ENCODE measurements at places on chromosomes 16 and 17.
A peak's percentile ranks its signal among the peaks of the same experiment; 100 is the strongest.

DNA sequence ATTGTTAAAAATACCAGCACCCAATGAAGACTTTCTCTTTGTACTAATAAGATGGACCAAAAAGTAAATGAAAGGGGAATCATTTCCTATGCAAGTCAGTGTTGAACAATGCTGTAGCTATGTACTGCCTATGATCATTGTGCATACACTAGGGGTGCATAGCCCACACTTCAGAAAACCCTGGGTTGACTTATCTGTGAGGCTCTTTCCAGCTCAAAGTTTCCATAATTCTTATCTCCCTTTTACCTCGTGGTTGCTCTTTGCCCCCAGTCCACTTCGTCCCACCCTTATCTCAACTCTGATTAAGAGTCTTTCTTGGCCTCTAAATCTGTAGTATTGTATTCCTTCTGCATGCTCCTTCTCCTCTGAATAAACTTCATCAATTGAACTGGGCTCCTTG is 336.8 kb downstream of the SHISA9 start:
- DNase-seq, result no peak

GRCh38 chr16:15435216-15435864 is 952 bp downstream of the BMERB1 start:
- no peak for DNase-seq

DNA sequence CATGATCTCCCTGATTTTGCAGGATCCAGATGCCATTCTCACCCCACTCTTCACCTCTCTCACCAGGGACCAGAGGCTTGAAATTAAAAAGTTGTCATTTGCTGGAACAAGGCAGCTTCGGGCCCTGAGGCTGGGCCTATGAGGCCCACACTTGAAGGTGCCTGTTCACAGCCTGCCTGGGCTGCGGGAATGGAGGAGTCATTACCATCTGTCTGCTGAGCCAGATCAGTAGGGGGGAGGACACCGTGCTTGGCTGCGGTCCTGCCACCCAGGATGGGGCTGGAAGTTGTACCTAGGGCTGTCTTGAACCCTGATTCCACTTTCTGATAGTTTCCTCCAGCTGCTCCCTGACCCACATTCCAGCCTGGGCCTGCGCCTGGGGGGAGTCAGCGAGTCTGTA is 208.3 kb upstream of the N4BP1 start:
- DNase-seq, result no peak

DNA sequence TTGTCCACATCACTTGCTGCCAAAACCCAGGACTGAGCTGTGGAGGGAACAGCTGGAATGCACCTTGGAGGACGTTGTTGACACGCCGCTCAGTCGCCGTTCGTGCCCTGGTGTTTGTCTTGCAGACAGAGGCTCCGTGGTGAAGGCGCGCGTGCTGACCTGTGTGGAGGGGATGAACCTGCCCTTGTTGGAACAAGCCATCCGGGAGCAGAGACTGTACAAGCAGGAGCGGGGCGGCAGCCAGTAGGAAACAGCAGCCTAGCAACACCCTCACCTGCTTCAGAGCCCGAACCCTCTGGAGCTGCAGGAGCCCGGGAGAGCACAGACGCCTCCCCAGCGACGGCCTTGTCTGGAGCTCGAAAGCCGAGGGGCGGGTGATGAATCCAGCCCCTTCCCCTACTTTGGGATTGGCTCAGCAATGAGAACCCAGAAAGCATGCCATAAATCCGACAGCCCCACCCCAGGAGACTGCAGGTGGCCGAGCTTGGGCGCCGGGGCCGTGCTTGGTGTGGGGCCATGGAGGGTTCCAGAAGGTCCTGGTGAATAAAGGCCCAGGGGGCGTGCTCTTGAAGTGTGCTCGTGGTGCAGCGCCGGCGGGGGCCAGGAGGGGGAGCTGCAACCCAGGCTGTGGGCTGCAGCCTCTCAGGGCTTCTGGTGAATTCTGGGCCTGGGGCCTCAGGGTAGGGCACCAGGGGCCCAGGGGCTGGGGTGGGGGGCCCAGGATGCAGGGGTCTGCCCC is 470 bp upstream of the CDK3 start:
- DNase-seq, result no peak

DNA sequence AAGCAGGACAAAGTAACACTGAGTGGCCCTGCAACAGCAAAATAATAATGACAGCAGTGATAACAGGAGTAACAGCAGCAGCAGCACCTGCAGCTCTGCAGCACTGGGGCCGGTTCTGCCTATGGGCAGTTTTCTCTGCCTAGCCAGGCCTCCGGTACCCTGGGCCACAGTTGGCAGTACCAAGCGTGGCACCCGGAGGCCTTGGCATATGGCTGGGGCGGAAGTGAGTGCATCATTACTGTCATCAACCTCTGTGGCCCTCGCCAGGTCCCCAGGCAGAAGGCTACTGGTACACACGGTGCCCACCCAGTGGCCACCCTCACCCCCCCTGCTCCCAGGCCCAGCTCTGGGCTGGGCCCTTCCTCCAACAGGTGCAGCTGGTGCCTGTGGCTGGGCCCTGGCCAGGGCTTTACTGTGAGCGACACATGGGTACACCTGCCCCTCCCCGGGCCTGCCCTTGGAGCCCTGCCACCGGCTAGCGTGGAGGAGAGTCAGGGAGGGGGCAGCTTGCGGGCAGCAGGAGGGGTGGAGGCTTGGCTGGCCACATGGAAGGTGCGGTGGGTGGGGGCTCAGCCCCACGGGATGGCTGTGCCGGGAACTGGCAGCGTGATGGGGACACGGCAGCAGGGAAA is 3.0 kb downstream of the KCNJ12 start:
- no peak for DNase-seq

GRCh38 chr16:16017812-16018211 is 68.4 kb downstream of the ABCC1 start:
- DNase-seq, result no peak

DNA sequence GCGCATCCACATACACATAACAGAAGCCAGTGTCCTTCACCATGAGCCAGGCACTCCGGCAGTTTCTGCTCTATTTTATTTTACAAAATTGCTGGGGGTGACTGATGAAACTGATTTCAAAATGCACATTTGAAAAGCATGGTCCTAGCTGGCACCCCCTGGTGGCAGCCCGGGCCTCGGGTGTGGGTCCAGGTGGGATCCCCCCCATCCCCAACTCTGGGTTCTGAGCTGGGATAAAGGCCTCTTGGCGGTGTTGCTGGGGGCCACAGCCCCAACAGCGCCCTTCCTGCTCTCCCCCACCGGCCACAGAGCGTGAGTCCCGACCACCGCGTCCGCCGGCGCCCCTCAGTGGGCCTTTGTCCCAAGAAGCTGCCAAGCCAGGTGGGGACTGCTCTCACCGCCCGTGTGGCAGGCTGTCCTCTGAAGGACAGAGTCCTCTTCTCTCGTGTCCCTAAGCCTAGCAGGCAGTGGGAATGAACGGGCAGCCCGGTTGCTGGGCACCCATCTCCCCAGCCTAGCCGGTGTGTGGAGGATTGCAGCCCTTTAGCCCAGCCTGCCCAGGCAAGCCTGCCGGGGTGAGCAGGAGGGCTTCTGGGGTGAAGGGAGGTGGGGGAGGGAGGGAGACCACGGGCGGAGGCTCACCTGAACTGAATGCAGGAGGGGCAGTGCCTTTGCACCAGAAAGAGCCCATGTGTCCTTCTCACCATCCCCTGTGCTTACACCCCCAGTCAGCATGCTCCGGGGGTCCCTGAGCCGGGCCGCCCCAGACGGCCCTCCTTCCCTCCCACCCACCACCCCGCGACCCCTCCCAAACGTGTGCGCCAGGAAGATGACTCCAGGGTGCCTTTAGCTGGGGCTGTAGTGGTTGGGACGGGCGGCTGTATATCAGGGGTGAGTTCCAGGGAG is 898 bp downstream of the SNAI3 start:
- DNase-seq, result peak; percentile 80

- DNase-seq, result no peak
Measured at GRCh38 chr16:78240459-78241222, 141.2 kb downstream of the WWOX start.

GRCh38 chr16:57592591-57593003 is 35.8 kb upstream of the ADGRG1 start:
- peak; percentile 78 for DNase-seq

- no peak for DNase-seq
Measured at GRCh38 chr17:63534816-63535455, 11.8 kb downstream of the KCNH6 start.

- DNase-seq, result no peak
Measured at GRCh38 chr16:71573387-71574094, 3.4 kb downstream of the TAT start.

DNA sequence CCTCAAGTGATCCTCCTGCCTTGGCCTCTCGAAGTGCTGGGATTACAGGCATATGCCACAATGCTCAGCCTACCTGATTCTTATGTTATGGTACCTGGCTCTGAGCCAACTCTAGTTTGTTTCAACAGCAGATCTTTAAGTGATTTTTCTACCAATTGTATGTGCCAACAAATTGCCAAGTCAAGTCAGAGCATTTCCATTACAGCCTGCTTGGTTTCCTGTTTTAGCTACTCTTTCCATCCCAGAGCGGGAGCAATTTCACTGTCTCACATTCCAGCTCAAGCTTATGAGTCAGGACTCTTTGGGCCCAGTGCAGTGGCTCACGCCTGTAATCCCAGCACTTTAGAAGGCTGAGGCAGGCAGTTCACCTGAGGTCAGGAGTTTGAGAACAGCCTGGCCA is 30.8 kb upstream of the RBBP6 start:
- no peak for DNase-seq

DNA sequence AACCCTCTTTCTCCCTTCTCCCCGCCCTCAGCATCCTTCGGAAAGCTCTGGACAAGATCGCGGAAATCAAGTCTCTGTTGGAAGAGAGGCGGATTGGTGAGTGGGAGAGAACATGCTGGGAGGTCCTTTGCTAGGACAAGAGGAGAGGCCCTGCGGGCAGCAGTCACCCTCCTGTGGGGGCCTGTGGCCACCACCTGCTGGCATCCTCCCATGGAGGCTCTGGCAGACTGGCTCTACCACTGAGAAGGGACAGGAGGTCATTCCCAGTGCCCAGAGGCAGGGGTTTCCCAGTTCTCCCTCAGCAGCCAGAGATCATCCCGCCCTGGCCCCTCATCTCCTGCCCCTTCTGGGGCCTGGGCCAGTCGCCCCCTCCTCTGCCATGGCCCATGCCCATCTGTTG is 7.8 kb downstream of the SULT1A2 start:
- DNase-seq, result no peak

DNA sequence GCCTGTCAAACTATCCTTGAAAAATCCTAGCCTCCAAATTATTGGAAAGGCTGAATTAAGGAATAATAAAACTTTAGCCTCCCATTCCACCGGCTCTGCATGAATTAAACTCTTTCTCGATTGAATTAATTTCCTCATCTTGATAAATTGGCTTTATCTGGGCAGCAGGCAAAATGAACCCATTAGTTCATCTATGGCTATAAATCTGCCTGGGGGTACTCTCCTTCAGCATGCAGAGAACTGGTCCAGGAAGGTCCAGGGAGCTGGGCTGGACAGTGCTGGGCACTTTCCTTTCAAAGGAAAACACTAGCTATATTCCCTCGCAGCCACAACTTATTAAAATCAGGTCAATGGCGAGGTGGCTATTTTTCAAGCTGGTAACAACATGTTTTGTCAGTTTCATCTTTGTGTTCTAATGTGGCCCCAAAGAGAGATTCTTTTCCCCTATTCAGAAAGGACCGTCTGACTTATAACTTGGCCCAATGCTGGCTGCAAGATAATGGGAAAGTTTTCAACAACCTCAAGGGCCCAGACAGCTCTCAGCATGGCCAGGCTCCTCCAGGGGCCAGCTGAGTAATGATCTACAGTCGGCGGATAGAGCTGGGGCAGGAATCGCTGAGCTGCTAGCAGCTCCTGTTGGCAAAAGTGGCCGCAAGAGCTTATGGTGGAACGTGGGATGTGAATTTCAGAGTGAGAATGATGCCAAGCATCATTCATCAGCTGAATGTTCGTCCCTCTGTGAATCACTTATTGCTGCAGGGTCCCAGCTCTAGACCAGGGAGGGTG is 326.9 kb downstream of the SLC39A11 start:
- no peak for DNase-seq

- DNase-seq, result no peak
Measured at GRCh38 chr17:65749479-65749878, 188.0 kb upstream of the AXIN2 start.

DNA sequence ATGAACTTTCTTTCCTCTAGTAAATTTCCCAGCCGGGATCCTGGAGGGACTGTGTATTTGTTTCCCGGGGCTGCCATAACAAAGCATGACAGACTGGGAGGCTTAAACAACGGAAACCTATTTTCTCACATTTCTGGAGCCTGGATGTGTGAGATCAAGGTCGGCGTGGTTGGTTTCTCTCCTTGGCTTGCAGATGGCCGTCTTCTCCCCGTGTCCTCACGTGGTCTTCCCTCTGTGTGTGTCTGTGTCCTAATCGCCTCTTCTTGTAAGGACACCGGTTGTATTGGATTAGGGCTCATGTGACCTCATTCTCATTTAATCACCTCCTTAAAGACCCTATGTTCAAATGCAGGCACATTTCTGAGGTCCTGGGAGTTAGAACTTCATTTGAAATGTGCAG is 22.0 kb upstream of the USP10 start:
- peak; percentile 20 for DNase-seq

- no peak for DNase-seq
Measured at GRCh38 chr16:1297018-1297696, 12.3 kb upstream of the UBE2I start.

DNA sequence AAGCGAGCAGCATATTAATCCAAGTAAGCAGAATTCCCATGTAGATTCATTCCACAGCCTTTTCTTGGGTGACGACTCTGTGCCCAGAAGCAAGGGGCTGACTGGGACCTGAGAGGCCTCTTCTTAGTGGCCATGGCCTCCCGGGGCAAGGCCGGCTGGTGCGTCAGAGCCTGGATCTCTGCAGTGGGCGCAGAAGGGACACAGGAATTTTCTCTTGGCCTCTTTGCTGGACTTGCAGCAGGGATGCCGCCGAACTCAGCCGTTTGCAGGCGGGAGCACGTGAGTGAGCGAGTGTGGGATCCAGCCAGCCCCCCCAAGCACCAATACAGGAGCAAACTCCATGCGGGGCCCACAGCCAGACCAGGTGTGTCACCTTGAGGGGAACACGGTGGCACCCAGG is 151.8 kb downstream of the RPTOR start:
- no peak for DNase-seq

DNA sequence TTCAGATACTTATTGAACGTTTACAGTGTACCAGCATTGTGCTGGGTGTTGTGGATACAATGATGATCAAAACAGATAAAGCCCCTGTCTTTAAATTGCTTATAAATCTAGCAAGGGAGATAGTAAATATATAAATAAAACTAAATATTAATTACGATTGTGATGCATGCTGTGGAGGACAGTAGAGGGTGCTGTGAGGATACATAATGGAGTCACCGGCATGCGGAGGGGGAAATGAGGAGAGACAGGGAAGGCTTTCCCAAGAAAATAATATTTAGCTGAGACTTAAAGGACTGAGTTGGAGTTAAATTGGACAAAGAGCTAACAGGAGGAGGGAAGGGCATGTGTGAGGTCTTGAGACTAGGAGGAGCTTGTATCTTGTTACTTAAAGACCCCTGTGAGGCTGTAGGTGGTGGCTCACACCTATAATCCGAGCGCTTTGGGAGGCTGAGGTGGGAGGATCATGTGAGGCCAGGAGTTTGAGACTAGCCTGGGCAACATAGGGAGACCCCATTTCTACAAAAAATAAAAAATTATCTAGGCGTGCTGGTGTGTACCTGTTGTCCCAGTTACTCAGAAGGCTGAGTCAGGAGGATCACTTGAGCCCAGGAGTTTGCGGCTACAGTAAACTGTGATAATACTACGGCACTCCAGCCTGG is 2.4 kb downstream of the DHRS7B start:
- no peak for DNase-seq

GRCh38 chr17:69466905-69467667 is 52.6 kb downstream of the MAP2K6 start:
- no peak for DNase-seq

All from posterior vena cava (tissue), 2 donors.